ENCODE measurements at places on chromosomes 12 and 14.

- DNase-seq, result no peak
These were observed 167.3 kb upstream of the RTL1 start for GRCh38 chr14:101070540-101071492.

GRCh38 chr12:39966256-39966655 lies 139.6 kb downstream of the SLC2A13 start:
- no peak for DNase-seq

DNA sequence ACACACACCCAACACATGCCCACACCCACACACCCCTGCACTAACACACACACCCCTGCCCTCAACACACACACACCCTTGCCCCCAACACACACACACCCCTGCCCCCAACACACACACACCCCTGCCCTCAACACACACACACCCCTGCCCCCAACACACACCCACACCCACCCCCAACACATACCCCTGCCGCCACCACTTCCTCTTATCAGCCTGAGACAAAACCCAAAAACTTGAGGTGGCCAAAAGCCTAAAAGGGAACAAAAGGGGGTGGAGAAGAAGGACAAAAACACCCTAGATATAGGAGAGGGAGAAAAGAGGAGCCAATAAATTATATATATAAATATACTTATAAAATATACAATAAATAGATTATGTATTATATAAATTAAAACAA lies 9.1 kb upstream of the DEGS2 start:
- DNase-seq, result no peak

- DNase-seq, result no peak
These were observed 77.1 kb downstream of the RASSF9 start for GRCh38 chr12:85759091-85759490.

GRCh38 chr12:22473212-22473611 lies 71.1 kb downstream of the C2CD5 start:
- DNase-seq, result no peak

- DNase-seq, result no peak
These were observed 1.1 kb downstream of the KMT2D start for GRCh38 chr12:49059299-49060171.

GRCh38 chr12:123807670-123808069 lies 45.6 kb downstream of the DNAH10 start:
- no peak for DNase-seq

- no peak for DNase-seq
These were observed 16.4 kb upstream of the NUDT4 start for GRCh38 chr12:93361151-93361919.

- DNase-seq, result no peak
These were observed 23.5 kb downstream of the CALCOCO1 start for GRCh38 chr12:53703756-53704155.

- DNase-seq, result no peak
These were observed 44.7 kb downstream of the CCDC88C start for GRCh38 chr14:91372671-91373495.

DNA sequence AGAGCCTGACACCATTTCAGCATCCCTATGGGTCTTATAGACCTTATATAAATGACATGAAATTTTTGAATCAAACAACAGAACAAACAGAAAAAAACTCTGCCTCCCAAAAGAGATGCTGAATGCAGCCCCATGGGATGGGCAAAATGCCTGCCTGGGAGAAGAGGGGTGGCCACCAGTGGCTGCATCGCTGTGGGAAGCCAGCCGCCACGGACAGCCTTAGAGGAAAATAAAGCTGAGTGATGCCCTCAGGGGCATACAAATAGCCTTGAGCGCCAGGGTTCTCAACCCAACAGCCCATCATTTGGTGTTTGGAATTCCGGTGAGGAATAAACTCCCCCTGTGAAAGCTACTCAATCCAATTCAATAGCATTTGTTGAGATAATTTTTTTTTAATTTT lies 22.9 kb downstream of the SYNE3 start:
- DNase-seq, result no peak

Data from activated CD8-positive, alpha-beta memory T cell treated with anti-CD3 and anti-CD28 coated beads for 1 hour (primary cell).